ENCODE measurements at places on chromosomes 4 and X. TPM values are rescaled to one million over a fixed set of nuclear protein-coding genes. Genes with fewer than 3 reads are reported as not detected.

RPS6KA6 gene
- 4.7 TPM for polyA plus RNA-seq

SLC7A11 gene
- 0.04 TPM for polyA plus RNA-seq

ARHGAP36 gene
- not detected for polyA plus RNA-seq

SLC26A1 gene
- polyA plus RNA-seq: 10.2 TPM

SOX3 gene
- polyA plus RNA-seq: not detected

FGFBP1 gene
- polyA plus RNA-seq: 1.2 TPM

BCORL1 gene
- polyA plus RNA-seq: 3.9 TPM

COX18 gene
- 12.5 TPM for polyA plus RNA-seq

HSFX4 gene
- not detected for polyA plus RNA-seq
